ENCODE measurements at places on chromosomes 1 and 21. TPM values are rescaled to one million over a fixed set of nuclear protein-coding genes. Genes with fewer than 3 reads are reported as not detected.

DNA sequence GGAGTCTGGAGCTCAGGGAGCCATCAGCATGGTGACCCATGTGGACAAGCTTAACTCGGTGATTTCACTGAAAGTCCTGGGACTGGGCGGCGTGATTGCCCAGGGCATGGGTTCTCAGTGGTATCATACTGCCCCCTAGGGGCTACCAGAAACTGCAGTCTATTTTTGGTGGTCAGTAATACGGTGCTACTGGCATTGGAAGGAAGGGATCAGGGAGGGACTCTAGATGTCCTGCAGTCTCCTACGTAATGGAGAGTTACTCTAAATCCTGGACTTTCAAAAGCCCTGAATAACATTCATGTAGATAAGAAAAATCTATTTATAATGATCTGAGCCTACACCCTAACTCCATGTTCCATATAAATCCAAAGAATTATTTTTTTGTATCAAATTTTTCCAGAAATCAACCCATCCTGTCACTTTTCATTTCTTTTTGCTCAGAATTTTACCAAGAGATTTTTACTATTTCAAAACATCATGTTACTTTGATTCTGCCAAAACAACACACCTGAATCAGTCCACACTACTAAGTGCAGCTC is 37.3 kb downstream of the PABPC4 start:
- DNase-seq = no peak

GRCh38 chr1:231013391-231014015 is 26.6 kb downstream of the FAM89A start:
- no peak for DNase-seq

- no peak for DNase-seq
Measured at GRCh38 chr1:222182641-222183040, 365.3 kb downstream of the HHIPL2 start.

DNA sequence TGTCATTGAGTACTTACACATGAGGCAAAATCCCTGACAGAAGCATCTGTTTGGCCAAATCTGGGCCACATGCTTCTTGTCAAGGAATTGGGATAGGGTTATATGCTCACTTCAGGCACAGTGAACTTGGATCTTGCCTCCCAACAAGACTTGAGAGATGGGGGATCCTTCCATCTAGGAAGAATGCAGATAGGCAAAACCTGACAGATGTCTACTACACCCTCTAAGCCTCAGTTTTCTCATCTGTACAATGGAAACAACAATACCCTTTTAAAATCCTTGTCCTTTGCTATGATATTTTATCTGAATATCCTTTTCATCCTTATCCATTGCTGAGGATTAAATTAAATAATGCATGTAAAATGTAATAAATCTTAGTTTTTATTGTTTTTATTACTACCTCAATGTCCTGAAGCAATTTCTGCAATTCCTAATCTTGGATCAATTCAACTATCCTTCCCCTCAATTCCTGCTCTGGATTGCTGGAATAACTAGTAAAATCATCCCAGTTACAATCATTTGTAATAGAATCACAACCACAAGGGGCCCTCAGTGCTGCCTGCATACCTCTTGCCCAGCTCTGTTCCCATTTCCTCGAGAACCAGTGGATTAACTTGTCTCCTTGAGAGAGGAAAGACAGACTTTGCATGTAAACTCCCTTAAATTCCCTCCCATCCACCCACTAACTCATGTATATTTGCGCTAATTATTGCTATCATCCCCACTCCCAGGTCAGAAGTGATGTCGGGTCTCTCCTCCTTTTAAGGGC is 8.1 kb upstream of the XPR1 start:
- no peak for DNase-seq

Gene CELA2B
- not detected for total RNA-seq

DNA sequence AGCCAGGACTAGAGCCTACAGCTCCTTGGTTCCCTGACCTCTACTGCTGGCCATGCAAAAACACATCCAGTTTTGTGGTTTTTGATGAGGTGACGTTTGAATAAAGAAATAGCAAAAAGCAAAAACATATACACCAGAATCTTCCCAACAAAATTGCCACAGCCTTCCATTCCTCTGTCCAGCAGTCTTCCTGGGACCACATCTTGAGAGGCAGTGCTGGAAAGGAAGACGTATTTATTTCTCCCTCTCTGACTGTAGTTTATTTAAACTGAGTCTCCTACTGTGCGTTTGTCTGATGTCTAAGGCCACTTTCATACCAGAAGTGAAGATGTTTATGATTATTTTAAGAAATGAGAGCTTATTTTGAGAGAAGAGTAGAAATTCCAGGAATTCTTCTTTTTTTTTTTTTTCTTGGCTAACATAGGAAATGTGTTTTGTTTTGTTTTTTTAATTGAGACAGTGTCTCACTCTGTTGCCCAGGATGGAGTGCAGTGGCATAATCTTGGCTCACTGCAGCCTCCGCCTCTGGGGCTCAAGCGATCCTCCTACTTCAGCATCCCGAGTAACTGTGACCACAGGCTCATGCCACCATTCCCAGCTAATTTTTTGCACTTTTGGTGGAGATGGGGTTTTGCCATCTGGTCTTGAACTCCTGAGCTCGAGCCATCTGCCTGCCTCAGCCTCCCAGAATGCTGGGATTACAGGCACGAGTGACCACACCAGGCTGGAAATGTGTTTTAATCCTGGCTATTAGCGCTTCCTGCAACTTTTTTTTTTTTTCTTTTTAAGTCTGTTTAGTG is 118.5 kb downstream of the ITSN1 start:
- DNase-seq = no peak

Gene PROK1
- total RNA-seq = 1.3 TPM

GRCh38 chr1:60280819-60281218 is 207.2 kb upstream of the C1orf87 start:
- no peak for DNase-seq

Gene CHIA
- total RNA-seq = not detected

DNA sequence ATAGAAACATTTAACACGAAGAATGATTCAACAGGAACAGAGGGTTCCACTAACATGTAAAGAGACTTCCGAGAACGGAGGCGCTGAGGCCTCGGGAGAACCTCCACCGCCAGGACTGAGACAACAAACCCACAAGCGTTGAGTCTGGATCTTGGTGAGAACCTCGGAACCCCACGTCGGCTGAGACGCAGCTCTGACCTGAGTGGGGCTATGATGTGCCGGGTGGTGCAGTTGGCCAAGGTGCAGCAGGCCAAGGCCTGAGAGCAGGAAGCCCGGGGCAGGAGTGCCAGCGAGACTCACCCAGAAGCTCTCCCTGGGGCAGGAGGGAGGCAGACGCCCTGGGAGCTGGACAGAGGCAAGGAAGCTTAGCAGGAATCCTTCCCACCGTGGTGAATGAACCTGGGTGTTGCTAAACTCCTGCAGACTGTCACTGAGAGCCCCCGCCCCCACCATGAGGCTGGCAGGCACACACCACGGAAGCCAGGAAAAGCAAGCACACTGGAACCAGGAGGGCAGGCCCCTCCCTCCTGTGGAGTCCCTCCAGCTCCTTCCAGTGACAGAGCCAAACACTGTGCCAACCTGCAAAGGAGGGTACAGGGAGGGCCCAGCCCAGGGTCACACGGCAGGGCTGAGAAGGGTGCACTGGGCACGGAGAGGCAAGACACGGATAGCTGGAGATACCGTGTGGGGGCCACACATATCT is 34.8 kb downstream of the WDR4 start:
- DNase-seq = peak; percentile 83

- no peak for DNase-seq
Measured at GRCh38 chr1:19424651-19425570, 60.4 kb downstream of the CAPZB start.

GRCh38 chr1:161092621-161093028 is 3.3 kb upstream of the NECTIN4 start:
- DNase-seq = peak; percentile 69

Measured in mesenteric fat pad (tissue), 1 donor.